Left ventricle myocardium inferior (tissue), 1 donor: ENCODE measurements at places on chromosomes 6 and 20. TPM values are rescaled to one million over a fixed set of nuclear protein-coding genes. Genes with fewer than 3 reads are reported as not detected.
A peak's percentile ranks its signal among the peaks of the same experiment; 100 is the strongest.

- DNase-seq = no peak
Measured at GRCh38 chr6:140966676-140967075, 1166.0 kb upstream of the GJE1 start.

DNA sequence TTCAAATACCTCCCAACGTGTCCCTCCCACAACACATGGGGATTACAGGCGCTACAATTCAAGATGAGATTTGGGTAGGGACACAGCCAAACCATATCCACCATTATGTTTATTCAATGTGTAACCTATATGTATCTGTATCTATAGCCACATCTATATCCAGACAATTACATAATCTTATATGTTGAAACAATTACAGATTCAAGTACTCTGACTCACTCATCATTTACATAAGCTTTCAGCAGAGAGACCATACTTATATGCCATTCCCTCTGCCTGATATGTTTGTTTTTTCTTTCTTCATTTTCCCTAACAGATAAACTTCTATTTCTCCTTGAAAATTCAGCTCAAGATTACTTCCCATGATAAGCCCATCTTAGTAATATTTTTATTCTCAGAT lies 163.6 kb downstream of the LAMA2 start:
- no peak for DNase-seq

- no peak for DNase-seq
Measured at GRCh38 chr20:39916236-39916765, 772.7 kb downstream of the MAFB start.

Gene POLR1H
- total RNA-seq = 17.5 TPM

Gene POLR1C
- 14.7 TPM for total RNA-seq

DNA sequence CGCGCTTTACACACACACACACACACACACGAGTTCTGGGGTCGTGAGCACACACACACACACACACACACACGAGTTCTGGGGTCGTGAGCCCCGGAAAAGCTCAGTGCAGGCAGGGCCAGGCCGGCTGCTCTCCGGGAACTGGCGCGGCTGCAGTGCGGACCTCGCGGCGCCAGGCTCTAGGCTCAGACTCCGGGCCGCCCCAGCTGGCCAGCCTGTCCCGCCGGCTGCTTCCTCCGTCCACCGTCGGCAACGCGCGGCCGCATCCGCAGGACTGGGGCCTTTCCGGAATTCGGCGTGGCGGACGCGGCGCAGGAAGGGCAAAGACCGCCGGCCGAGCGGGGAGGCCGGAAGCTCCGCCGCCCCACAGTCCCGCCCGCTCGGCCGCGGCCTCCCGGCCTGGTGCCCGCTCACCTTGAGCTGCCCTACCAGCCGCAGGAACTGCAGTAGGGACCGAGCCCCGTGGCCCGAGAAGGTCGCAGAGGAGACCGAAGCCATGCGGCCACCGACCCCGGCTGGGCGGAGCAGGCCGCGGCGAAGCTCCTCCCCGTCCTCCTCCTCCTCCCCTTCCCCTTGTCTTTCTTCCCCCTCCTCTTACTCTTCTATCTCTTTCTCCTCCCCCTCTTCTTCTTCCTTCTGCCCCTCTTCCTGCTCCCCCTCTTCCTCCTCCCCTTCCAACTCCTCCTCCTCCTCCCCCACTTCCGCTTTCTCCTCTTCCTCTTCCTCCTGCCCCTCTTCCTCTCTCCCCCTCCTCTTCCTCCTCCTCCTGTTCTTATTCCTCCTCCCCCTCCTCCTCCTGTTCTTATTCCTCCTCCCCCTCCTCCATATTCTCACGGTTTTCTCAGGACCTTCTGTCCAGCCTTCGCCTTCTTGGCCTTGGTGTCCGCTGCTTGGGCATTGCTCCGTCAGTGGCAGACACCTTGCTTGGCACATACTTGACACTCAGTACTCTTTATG lies at the start of gene HDDC2:
HDDC2 (minus strand) TSS at position 533 of the 957 bp plus-strand sequence; CDS start at position 498, 35 bp downstream.
- peak; percentile 83 for DNase-seq

Gene CST4
- not detected for total RNA-seq
